ENCODE measurements at places on chromosomes 2 and 18. TPM values are rescaled to one million over a fixed set of nuclear protein-coding genes. Genes with fewer than 3 reads are reported as not detected.

DNA sequence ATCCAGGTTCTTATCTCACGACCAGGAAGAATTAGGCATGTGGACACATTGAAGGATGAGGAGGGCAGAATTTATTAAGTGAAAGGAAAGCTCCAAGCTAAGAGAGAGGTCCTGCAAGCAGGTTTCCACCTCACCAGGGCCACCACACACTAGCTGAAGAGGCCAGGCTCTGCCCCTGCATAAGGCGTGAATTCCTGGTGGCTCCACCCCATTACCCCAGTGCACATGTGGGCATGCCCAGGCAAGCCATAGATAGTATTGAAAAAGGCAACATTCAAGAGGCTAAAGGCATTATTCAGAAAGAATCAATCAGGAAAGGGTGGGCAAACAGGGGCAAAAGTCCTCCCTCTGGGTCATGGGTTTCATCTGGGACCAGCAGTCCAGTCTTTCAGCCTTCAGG, 30.9 kb upstream of the GRP start:
- no peak for DNase-seq

The VIT gene
- total RNA-seq = not detected

The MBD1 gene
- total RNA-seq = 79.7 TPM

GRCh38 chr2:73004889-73005596, 66.5 kb downstream of the SFXN5 start:
- no peak for DNase-seq

DNA sequence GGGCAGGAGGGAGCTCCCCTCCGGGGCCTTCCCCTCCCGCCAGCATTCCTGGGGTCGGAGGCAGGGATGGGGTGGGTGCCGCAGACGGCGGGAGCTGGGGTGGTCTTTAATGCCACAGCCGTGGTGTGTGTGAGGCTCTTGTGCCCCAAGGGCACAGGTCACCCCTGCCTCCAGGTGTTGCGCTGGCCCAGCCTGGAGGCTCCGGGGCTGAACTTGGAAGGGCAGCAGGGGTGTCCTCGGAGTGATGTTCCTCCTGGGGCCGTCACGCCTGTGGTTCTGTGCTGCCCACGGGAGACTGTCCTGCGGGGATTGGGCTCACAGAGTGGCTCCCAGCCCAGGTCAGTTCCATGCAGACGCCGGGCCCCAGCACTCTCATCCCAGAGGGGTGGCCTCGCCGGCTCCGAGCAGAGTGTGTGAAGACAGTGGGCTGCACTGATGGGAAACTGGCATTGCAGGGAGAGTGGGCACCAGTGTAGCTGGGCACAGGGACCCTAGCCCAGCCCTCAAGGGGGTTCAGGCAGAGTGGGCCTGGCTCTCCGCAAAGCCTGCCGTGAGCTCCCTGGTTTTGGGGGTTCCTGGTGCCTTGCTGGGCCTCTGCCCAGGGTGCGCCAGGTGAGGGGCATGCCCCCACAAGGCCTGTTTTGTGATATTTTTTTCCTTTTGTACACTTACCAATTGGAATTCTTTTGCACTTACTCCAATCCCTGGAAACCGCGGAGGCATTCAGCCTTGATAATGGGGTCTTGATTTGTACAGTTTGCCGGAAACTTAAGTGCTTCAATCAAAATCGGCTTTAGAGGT, 56.7 kb downstream of the NFATC1 start:
- DNase-seq = no peak

- no peak for DNase-seq
These were observed 517.1 kb upstream of the MYT1L start for GRCh38 chr2:2848198-2848597.

- DNase-seq = no peak
These were observed 977.1 kb upstream of the SOX11 start for GRCh38 chr2:4715065-4715464.

DNA sequence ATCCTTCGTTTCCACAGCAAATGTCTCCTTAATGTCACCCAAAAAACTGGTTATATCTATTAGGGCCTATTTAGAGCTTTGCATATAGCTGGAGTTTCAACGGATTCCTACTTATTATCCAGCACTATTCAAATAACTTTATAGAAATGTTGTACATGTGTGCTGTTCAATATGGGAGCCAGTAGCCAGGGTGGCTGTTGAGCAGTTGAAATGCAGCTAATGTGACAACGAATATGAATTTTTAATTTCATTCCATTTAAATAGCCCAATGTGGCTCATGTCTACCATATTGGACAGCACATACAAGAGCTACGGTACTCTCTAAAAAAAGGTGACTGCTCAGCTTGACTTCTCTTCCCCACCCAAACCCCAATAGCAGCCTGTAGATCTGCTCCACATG, 2.4 kb downstream of the APOB start:
- DNase-seq = no peak

GRCh38 chr18:28127228-28127627, 49.7 kb downstream of the CDH2 start:
- DNase-seq = no peak

GRCh38 chr18:77124452-77124922, 8.1 kb downstream of the MBP start:
- DNase-seq = peak; percentile 59

The SLC40A1 gene
- total RNA-seq = 4.6 TPM

The SPC25 gene
- total RNA-seq = 28.5 TPM

DNA sequence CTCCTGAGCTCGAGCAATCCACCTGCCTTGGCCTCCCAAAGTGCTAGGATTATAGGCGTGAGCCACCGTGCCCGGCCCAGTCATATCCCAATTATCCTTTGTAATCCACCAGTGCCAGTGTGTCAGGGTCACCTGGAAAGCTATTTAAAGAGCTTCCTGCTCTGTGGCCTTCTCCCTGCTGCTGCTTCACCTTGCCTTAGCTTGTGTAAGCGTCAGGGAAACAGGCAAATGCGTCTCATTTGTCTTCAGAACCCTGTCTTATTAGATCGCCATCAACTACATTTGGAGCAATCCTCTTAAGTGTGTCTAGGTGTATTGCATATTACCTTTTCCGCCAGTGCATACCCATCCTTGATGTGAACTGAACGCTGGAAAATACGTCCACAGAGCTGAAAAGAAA, 10.2 kb downstream of the KIF5C start:
- DNase-seq = no peak

The STARD6 gene
- total RNA-seq = not detected

- no peak for DNase-seq
These were observed 84.7 kb downstream of the GATA6 start for GRCh38 chr18:22254088-22254487.

DNA sequence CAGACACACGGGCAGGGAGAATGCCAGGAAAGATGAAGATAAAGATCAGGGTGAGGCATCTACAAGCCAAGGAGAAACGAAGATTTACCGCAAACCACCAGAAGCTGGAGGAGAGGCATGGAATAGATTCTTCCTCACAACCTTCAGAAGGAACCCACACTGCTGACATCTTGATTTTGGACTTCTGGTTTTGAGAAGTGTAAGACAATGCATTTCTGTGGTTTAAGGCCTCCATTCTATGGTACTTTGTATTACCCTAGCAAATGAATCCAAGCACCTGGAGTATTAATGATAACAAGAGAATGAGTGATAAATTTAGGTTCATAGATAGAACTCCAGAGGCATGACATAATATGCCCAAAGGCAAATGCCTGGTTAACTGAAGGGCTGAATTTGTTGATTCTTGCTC, 11.8 kb upstream of the FN1 start:
- DNase-seq = no peak

DNA sequence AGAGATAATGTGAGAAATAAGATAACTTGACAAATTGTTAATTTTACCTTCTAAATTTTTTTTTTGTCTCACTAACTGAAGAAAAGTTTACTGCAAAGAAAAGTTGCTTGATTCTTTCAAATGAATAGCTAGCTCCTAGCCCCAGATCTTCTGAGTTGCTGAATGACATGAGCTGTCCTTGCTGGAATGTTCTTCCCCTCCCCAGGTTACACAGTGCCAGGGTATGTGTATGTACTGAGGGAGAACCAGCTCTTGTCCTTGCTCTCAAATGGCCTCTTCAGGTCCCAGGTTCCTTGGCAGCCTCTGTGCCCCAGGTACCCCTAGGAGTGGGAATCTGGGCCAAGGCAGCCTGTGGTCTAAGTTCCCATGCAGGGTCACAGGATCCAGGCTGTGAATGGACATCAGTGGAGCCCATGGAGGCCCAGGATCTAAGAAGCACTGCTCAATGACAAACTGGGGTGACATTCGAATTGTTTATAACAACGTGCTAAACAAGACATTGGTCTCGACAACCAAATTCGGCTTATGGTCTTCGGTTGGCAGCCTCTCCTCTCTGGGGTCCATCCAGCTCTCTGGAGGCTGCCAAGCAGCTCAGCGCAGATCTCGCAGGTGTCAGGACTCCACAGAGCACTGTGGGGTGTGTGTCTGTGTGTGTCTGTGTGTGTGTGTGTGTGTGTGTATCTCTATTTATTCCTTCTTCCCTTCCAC, 17.1 kb upstream of the INO80C start:
- DNase-seq = no peak

- no peak for DNase-seq
These were observed 58.8 kb downstream of the COPS8 start for GRCh38 chr2:237144516-237144915.

Data from activated naive CD4-positive, alpha-beta T cell treated with anti-CD3 and anti-CD28 coated beads, Interleukin-2, amount 50 U/mL, for 72 hours (primary cell).